ENCODE measurements at places on chromosomes 4 and X.

DNA sequence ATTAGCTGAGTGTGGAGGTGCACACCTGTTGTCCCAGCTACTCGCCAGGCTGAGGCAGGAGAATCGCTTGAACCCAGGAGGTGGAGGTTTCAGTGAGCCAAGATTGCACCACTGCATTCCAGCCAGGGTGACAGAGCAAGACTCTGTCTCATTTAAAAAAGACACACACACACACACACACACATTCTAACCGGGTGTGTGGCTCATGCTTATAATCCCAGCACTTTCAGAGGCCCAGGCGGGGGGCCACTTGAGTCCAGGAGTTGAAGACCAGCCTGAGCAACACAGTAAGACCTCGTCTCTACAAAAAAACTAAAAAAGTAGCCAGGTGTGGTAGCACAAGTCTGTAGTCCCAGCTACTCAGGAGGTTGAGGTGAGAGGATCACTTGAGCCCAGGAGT, 152.3 kb downstream of the LRBA start:
- no peak for DNase-seq

- DNase-seq, result no peak
Observed at GRCh38 chrX:115339441-115340025, 50.0 kb downstream of the LUZP4 start.

- DNase-seq, result no peak
Observed at GRCh38 chr4:188960411-188961093, 821.3 kb downstream of the TRIML1 start.

DNA sequence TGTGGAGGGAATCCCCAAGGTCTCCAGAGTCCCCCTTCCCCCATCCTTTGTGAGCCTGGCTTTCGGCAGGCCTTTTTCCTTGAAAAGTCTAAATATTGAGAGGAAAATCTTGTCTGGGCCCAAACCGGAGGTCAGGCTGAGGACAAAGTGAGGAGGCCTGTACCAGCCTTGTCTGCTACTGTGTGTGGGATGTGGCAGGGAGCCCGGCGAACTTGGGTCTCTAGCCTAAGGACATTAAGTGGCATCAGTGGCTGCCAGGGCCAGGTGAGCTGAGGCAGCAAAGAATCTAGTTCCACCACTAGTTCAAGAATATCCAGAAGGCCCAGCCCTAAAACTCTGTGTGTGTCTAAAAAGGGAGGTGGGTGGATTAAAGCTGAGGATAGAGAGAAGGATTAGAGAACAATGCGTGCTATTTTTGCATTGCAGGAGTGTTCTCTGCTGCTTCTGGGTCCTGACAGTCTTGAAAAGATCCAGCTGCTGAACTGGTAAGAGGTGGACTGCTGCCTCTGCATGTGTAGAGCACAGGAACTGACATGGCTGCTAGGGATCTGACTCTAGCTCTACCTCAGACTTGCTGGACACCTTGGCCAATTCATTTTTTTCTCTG, 1.2 kb upstream of the AMER1 start:
- no peak for DNase-seq

GRCh38 chr4:168765726-168766125, 244.3 kb downstream of the CBR4 start:
- no peak for DNase-seq

GRCh38 chr4:10239982-10240654, 123.5 kb upstream of the WDR1 start:
- DNase-seq, result no peak

DNA sequence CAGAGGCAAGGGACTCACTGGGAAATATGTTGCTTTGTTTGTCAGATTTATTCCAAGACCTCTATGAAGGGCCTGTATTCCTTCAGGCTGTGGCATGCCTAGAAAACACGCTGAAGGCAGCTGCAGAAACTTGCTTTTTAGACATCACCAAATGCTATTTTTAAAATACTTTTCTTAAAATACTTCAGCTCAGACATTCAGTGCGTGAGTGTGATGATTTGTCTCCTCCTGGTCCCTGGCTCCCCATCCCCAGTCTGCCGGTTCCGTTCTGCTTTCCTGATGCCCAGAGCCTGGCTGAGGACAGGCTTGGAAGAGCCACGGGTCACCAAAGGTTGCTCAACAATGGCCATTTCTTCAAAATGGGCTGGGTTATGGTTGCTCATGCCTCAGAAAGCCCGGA, 55.0 kb downstream of the PSAPL1 start:
- no peak for DNase-seq

DNA sequence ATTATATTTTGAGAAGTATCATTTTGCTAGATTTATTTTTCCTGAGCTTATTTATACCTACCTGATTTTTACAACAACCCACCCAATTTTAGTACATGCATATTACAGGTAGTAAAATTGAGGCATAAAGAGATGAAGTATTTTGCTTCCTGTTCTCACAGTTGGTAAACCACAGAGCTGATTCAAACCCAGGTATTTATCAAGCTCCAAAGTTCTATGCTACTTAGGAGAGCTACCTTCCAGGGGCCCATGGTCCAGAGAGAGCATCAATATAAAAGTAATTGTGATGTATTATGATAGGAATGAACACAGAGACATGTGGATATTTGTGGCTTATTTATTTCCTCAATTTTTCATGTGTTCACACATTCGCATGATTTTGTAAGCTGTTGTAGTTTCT, 20.2 kb upstream of the GBA3 start:
- DNase-seq, result no peak

DNA sequence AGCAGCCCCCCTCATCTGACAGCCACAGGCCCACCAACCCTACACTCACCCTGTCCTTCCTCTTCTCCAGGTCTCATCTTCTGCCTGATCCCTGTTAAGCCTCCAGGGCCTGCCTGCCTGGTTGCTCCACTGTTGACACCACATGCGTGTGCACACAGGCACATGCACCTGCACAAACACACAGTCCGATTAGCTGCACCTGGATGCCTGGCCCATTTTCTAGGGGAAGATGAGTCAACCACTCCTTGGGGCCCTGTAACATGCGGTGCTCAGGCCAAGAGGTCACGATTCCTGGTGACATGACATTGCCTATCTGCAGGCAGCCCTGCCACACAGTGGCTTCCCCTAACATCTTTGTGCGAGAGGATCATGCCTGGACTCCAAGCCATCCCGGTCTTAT, 498.4 kb downstream of the BCOR start:
- DNase-seq, result no peak

- no peak for DNase-seq
Observed at GRCh38 chr4:67922697-67923096, 38.9 kb upstream of the TMPRSS11D start.

DNA sequence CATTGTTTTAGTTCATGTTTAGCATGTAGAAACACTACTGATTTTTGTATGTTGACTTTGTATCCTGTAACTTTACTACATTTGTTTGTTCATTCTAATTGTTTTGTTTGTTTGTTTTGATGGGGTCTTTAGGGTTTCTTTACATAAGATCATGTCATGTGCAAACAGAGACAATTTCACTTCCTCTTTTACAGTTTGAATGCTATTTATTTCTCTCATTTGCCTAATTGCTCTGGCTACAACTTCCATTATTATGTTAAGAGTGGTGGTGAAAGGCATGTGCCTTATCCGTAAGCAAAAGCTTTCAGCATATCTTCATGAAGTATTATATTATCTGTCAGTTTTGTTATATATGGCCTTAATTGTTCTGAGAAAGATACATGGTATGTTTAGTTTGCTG, 571.1 kb downstream of the PCDH7 start:
- DNase-seq, result no peak

GRCh38 chr4:16123356-16124084, 39.7 kb upstream of the PROM1 start:
- DNase-seq, result no peak

- no peak for DNase-seq
Observed at GRCh38 chr4:7286798-7287197, 94.5 kb downstream of the SORCS2 start.

- DNase-seq, result no peak
Observed at GRCh38 chr4:82618103-82618720, 56.4 kb upstream of the TMEM150C start.

DNA sequence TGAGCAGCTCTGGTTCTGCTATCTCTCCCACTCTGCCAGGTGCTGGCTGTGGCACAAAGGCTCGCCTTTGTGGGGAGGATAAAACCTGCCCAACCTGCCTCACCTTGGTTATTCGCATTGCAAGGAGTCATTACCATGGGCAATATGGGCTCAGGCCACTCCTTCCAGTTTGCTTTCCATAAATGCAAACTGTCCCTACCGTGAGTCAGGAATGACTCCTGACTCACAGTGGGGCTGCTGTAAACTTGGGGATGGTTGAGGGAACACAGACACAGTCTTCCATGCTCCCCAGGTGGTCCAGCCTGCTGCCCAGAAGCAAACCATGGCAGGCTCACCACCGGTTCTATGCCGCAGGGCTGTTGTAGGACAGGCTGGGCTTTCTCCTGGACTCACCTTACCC, 36.1 kb downstream of the COQ2 start:
- DNase-seq, result no peak

DNA sequence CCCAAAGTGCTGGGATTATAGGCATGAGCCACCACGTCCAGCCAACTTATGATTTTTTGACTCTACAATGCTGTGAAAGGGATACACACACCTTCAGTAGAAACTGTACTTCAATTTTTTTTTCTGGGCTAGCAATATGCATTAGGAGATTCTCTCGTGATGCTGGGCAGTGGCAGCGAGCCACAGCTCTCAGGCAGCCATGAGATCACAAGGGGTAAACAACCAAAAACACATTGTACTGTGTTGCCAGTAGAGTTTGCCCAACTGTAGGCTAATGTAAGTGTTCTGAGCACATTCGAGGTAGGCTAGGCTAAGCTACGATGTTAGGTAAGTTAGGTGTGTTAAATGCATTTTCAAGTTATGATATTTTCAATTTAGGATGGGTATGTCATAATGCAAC, 25.7 kb downstream of the RAB33A start:
- no peak for DNase-seq

GRCh38 chr4:134408897-134409296, 207.3 kb upstream of the PABPC4L start:
- DNase-seq, result no peak

- no peak for DNase-seq
Observed at GRCh38 chr4:165199722-165200121, 7.6 kb upstream of the KLHL2 start.

DNA sequence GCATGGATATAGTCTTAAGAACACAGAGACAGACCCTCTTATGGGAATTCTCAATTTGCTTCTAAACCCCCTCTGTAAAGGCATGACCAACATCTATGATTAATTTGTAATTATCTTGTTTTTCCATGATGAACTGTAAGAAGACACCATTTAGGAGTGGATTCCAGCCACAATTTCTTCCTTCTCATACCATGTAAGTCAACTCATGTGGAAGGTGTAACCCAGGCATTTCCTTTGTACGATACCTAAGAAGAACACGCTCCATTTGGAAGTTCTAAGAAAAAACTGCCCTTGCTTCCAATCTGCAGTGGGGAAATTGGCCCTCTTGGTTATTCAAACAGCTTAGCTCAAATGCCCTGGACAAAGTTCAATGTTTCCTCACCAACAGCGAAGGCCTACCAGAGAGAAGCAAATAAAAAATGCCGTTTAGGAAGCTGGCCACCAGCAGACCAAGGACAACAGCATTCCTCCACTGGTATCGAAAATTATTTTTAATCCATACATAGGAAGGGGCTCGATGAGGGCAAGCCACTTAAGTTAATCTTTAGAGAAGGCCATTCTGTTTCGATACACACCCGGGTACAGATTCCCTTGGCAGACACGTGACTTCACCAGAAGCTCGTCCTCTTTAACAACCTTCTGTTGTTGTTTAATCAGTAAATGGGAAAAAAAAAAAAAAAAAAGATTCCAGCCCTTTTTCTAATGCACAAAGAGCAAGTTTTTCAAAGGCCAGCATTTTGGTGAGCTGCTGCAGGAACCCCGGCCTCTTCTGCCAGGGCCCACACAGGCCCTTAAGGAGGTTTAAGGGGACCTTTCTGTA, 2.6 kb downstream of the DHRSX start:
- no peak for DNase-seq

GRCh38 chrX:7139202-7140081, 8.1 kb upstream of the STS start:
- DNase-seq, result no peak

DNA sequence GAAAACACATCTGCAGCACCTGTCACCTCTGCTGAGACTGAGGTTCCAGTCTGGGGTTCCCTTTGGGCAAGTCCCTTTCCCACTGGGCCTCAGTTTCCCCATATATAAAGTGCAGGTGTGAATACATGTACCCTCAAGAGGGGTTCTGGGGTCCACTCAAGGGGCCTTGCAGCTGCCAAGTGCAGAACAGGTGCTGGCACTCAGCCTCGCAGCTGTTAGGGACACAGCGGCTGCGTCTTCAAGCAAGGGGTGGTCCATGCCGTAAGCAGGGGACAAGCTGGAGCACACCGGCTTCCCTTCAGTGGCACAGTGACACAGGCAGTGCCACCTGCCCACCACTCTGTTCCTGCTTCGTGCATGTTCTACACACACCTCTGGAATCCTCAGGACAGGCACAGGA, 86.9 kb upstream of the PSAPL1 start:
- DNase-seq, result no peak

Measured in stimulated activated naive CD4-positive, alpha-beta T cell treated with Interleukin-2 at 50 U/mL for 16 hours (primary cell).